CMK (cell line): ENCODE measurements at places on chromosomes 5 and 9.

DNA sequence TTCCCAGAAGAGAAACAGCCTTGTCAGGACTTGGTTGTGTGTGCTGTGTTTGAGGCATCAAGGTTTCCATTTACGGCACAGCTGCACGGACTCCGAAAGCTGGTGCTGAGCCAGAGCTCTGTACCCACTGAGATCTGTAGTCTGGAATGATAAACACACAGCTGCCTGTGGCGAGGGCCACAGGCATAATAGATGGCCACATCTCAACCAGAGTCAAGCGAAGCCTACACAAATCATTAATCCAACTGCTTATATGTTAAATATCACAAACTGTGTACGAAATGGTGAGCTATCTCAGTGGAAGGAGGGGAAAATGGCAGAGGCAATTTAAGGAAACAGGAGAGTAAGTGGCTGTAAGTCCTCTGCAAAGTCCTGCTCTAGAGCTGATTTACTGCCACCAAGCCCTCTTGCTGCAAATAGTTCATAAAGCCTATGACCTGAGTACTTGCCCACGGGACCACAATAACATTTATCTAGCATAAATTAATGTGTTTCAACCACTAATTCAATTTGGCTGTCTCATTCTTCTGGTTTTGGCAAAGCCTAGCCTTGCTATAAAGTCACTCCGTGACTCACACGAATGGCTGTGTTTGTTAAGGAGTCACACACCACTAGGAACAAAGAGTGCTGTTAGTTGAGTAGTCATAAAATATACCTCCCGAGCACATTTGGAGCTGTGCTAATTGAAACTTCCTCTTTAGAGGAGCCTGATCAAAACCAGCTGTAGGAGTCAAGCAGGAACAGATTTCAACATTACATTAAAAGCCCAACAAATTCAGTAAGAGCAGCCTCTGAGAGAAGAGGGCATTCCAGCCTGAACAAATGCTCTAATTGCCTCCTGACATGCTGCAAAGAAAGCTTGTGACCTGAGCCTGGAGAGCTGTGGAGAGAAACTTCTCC, 738.6 kb upstream of the ZNF608 start:
- DNase-seq: no peak

DNA sequence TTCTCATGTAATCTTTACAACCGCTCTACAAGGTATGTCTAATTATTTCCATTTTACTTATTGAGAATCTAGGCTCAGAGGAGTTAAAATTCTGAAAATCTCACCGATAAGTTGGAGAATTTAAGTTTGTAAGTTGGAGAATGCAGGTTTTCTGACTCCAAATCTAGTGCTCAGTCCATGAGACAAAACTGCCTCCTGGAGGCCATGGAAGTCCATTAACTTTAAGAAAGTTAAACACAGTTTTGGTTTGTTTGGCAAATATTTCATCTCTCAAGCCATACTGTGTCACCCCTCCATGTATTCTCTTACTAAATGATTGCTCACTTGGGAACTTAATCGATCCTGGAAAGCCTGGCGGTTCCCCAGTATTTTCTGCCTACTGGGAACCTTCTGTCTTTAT, 52.6 kb downstream of the INIP start:
- DNase-seq: no peak

GRCh38 chr5:149640350-149640999, 59.2 kb downstream of the ARHGEF37 start:
- DNase-seq: no peak

DNA sequence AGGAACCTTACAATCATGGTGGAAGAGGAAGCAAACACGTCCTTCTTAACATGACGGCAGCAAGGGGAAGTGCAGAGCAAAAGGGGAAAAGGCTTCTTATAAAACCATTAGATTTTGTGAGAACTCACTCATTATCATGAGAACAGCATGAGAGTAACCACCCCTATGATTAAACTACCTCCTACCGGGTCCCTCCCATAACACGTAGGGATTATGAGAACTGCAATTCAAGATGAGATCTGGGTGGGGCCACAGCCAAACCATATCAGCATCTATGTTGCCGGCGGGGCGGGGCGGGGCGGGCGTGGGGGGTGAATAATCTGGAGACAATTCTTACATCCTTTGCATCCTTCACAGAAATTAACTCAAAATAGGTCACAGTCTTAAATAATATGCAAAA, 58.8 kb upstream of the GFPT2 start:
- no peak for DNase-seq
